Epithelial cell of esophagus (primary cell): ENCODE measurements at places on chromosomes 11 and 22.

DNA sequence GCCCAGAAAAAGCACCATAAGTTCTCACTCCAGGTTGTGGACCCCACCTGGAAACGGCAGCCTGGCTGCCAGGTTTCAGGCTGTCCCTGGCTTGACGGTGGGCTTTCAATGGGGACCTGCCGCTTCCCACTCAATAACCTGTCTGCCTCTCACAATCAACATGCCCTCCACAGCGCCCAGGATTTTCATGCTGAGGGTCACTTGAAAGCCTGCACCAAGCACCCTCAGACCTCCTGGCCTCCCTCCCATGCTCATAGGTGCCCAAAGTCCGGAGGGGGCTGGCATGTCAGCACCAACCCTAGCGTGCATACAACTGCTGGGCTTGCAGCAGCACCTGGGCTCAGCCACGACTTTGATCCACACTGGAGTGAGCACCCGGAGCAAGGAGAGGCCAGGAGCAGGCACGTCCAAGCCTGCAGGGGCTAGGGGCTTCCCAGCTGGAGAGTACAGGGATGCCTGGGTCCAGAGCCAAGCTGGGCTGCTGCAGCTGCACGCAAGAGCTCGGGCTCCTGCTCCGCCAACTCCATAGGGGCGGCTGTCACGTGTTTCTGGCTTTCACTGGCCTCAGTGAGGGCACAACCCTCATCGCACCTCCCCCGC, 1214.3 kb upstream of the RAG2 start:
- DNase-seq: no peak

DNA sequence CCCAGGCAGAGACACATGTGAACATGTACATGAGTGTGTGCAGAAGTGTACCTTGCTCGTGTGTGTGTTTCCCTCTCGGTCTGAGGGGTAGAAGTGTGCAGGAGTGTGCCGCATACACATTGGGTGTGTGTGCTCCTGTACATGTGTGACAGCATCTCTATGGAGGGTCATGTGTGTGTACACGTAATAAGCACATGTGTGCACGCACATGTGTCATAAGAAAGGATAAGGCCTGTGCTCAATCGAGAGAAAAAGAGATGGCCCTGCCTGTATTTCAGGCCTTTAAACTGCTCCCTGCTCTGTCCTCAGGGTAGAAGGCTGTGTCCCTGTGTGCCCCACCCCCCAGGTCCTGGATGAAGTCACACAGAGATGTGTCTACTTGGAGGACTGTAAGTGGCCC, 61.8 kb downstream of the OTOG start:
- DNase-seq: no peak

DNA sequence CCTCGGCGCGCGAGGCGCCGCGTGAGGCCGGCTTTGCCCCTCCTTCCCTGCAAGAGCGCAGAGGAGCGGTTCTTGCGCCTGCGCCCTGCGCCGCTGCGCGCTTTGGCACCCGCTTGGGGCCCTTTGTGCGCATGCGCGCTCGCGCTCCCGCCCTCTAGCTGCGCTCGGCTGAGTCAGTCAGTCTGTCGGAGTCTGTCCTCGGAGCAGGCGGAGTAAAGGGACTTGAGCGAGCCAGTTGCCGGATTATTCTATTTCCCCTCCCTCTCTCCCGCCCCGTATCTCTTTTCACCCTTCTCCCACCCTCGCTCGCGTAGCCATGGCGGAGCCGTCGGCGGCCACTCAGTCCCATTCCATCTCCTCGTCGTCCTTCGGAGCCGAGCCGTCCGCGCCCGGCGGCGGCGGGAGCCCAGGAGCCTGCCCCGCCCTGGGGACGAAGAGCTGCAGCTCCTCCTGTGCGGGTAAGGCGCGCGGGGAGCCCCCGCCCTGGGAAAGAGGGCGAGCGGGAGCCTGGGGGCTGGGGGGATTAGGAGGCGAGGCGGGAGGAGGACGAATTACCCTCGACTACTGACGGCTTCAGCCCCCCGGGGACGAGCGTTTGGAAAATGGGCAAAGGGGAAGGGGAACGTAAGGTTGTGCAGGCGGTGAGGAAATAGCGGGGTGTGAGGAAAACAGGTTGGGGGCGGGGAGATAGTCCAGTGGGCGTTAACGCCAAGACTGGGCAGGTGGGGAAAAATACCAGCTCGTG, at the start of gene RTN3:
TSS of gene RTN3 (plus strand) at position 180 of the 745 bp plus-strand sequence. CDS start at position 317, 137 bp downstream.
- peak; percentile 98 for DNase-seq

GRCh38 chr11:63763496-63764339, 4.9 kb downstream of the ZFTA start:
- DNase-seq: no peak

- no peak for DNase-seq
Observed at GRCh38 chr11:122210367-122210997, 94.5 kb upstream of the BLID start.

GRCh38 chr22:48180631-48181030, 1418.2 kb downstream of the TBC1D22A start:
- DNase-seq: no peak

GRCh38 chr22:40976866-40977700, 25.9 kb downstream of the RBX1 start:
- DNase-seq: no peak

DNA sequence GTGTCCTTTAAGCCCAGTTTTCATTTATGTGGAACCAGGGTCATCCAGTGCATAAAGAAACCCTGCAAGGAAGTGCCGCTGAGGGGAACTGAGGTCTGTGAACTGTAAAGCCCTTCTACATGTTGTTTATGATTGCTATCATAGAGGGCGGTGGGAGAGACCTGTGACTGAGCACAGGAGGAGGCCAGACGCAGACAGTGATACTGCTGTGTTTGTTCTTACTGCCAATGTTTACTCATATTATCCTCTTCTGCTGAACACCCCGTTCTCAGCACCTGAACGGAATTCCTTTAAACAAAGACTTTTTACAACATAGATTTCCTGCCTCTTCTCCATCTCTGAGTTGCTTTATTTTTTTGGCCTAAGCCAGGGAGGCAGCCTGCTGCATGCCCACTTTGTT, 967 bp upstream of the GALNT18 start:
- DNase-seq: no peak

DNA sequence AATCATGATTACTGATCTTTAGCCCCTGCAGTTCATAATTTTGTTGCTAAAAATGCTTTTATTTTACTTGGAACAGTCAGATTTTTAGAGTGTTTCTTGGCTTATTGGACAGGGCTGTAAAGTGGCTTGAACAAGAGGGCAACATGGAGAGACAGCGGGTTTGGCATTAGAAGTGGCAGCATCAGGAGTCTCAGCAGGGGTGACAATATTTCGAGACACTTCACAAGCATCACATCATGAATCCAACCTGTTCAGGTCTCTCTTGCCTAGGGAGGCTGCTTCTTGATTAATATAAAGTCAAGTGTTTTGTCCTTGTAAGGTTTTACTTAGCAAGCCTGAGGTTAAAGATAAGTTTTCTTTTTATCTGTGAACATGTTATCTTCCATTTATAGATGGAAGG, 2249.5 kb downstream of the LRRC4C start:
- no peak for DNase-seq

GRCh38 chr11:131792243-131792642, 421.8 kb downstream of the NTM start:
- DNase-seq: no peak

- DNase-seq: no peak
Observed at GRCh38 chr22:49595465-49596078, 232.1 kb downstream of the BRD1 start.

- peak; percentile 91 for DNase-seq
Observed at GRCh38 chr22:30947173-30947815, 21.3 kb downstream of the MORC2 start.

DNA sequence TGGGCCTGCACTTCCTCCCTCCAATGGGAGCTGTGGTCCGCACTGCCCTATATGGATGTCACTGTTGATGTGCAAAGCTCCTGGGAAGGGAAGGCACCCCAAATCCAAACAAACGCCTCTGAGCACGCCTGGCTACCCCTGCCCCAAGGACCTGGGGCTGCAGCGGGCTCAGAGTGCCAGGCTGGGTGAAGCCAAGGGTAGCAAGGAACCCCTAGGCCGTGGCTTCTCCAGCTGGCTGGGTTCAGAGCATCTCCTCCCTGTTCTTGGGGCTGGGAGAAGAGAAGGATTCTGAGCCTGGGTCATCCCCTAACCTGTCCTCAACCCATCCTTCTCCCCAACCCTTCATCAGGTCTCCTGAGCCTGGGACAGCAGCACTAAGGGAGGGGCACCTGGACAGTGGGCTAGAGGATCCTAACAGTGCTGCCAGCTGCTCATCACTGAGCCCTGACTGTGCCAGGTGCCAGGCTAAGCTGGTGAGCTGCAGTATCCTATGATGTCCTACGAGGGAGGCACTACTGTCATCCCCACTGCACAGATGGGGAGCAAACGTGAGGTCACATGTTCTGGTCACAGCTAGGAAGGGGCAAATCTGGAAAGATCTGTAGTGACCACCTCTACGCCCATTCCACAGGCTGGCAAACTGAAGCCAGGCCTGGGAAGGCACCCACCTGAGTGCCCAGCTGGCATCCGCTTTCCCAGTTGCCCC, 3.0 kb downstream of the SSTR3 start:
- no peak for DNase-seq

GRCh38 chr11:45663486-45664375, 1.7 kb downstream of the CHST1 start:
- peak; percentile 22 for DNase-seq
